ENCODE measurements at places on chromosomes 7 and 10.

- DNase-seq: no peak
Measured at GRCh38 chr7:121002048-121002756, 13.7 kb downstream of the CPED1 start.

DNA sequence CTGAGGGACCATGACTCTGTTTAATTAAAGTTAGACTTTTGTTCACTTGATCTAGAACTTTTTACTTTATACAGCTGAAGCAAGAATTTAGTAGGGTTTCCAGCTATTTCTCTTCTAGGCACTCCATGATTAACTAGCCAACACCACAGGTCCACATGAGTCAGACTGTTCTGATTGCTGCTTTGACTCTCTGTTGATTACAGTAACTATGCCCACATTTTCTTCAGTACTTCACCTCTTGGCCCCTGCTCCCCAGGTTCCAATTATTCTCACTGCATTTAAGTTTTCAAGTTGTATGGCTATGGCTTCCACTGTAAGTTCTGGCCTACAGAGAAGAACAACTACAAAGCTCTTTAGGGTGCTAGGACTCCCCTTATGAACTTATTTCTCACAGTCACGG is 737.2 kb upstream of the IGFBP3 start:
- no peak for DNase-seq

DNA sequence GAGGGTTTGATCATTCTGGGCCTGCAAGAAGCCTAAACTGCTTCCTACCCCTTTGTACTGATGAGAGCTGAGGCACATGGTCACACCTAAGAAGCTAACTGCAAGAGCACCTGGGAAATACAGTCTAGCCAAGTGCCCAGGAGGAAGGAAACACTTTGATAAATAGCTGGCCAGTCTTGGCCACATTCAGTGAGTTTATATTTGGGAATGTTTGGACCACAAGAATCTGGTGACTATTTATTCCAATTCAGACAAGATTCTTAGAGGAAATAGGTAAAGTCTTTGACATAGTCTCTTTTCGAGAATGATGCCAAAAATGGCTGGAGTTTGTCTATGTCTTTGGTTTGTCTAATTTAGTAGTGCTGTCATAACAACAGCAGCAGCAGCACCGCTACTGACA is 213.6 kb downstream of the KIF20B start:
- no peak for DNase-seq

DNA sequence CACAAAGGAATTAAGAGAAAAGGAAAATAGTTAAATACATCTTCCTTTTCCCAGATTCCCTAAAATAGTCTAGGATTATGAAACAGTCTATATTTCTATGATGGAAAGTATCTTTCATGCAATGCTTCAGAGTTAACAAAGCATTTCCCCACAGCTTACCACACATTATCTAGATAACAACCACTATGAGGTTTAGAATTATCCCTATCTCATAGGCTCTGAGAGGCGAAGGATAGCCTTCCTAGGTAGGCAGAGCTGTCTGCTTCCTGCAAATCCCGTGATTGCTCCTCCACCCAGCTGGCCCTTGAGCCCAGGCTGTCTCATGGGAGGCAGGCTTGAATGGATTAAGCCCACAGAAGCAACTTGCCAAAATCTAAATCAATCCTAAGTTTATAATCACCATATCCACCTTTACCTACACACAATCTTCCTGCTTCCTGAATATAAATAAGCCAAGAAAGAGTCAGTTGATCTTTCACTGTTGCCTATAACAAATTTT is 321.4 kb upstream of the AOAH start:
- DNase-seq: no peak

GRCh38 chr10:63376560-63377304 is 89.0 kb downstream of the JMJD1C start:
- DNase-seq: no peak

GRCh38 chr7:43450894-43451293 is 132.0 kb upstream of the STK17A start:
- DNase-seq: no peak

- no peak for DNase-seq
Measured at GRCh38 chr7:129437190-129437589, 3.0 kb downstream of the STRIP2 start.

GRCh38 chr7:38518541-38518940 is 112.6 kb downstream of the AMPH start:
- no peak for DNase-seq

DNA sequence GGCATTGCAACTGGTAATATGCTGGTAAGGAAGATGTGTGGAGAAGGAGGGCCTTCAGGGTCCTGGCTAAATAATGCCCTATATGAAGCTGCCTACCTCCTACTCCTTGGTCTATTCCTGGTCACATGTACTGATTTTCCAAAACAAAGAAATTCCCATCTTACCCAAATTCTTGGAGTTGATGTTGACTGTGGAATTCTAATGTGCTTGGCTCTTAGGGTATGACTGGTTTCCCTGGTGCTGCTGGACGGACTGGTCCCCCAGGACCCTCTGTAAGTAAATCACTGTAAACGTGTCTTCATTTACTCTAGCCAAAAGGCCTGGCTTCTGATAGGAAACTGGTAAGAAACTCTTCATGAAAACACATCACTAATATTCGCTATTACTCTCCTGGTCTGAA is 27.0 kb downstream of the COL1A2 start:
- DNase-seq: no peak

All from stimulated activated CD4-positive, alpha-beta T cell treated with anti-CD3 and anti-CD28 coated beads, Interleukin-1b, Interleukin-23, amount 100 ng/mL, for 48 hours (primary cell).